ENCODE measurements at places on chromosomes 16 and 17. TPM values are rescaled to one million over a fixed set of nuclear protein-coding genes. Genes with fewer than 3 reads are reported as not detected.

The GAS2L2 gene
- total RNA-seq, result not detected

The SMTNL2 gene
- 39.3 TPM for total RNA-seq

The TMED6 gene
- total RNA-seq, result 2.4 TPM

The TMEM97 gene
- 342 TPM for total RNA-seq

The TNP2 gene
- total RNA-seq, result not detected

The KRTAP4-6 gene
- not detected for total RNA-seq

The CHST4 gene
- not detected for total RNA-seq

The TAT gene
- total RNA-seq, result not detected

The CBX2 gene
- 50.0 TPM for total RNA-seq

The PYY gene
- not detected for total RNA-seq

The MT1A gene
- 2.5 TPM for total RNA-seq

GRCh38 chr17:30557916-30558685, 80.9 kb downstream of the GOSR1 start:
- no peak for DNase-seq

GRCh38 chr17:63775420-63775819, 1.4 kb downstream of the DDX42 start:
- no peak for DNase-seq

GRCh38 chr17:81237591-81238489, 1.0 kb downstream of the TEPSIN start:
- DNase-seq, result no peak

DNA sequence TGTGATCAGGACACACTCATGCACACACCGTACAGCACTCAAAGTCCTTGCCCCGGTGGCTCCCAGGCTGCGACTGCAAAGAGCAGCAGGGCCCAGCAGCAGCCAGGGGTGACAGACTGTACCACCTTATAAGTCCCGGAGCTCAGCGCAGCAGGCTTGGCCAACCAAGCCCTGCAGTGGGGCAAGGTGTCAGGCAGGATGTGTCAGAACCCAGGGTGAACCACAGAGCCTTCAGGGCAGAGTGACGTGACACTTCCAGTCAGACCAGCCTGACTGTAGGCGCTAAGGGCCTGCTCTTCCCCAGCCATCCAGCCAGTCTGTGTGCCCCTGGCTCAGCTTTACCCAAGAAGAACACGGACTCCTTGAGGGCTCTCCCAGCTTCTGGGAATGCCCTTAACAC, 204.1 kb downstream of the COPRS start:
- DNase-seq, result no peak

DNA sequence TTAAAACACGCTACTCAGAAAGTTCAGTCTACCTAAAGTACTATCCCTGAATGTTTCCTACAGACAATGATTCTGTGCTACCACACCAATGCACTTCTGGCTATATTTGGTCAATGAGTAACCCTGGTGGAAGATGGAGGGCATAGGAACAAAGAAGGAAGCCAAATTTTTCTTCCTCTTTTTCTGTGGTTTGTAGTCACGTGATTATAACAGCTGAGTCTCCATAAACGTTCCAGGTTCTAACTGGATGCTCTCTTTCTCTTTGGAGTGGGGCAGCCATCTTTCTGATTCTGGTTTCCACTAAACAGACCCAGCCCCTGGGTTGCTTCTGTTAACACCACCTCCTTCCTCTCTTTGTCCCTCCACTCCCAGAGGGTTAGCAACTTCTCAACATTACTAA, 274.9 kb downstream of the CDH11 start:
- DNase-seq, result no peak

- no peak for DNase-seq
Observed at GRCh38 chr16:22092143-22092933, at the start of gene VWA3A. Gene VWA3A (plus strand): TSS chr16:22092541. CDS start chr16:22092638, 97 bp downstream.

- no peak for DNase-seq
Observed at GRCh38 chr16:68331879-68332410, 21.1 kb downstream of the PRMT7 start.

- DNase-seq, result no peak
Observed at GRCh38 chr16:19284207-19284606, 1.3 kb upstream of the CLEC19A start.

- DNase-seq, result peak; percentile 85
Observed at GRCh38 chr17:43669971-43670644, 8.4 kb upstream of the MEOX1 start.

GRCh38 chr17:75326226-75326848, 37.1 kb upstream of the SLC25A19 start:
- DNase-seq, result no peak

- DNase-seq, result no peak
Observed at GRCh38 chr17:77721846-77722160, 236.7 kb upstream of the TNRC6C start.

GRCh38 chr17:36131421-36131820, 27.8 kb downstream of the CCL4 start:
- DNase-seq, result no peak

DNA sequence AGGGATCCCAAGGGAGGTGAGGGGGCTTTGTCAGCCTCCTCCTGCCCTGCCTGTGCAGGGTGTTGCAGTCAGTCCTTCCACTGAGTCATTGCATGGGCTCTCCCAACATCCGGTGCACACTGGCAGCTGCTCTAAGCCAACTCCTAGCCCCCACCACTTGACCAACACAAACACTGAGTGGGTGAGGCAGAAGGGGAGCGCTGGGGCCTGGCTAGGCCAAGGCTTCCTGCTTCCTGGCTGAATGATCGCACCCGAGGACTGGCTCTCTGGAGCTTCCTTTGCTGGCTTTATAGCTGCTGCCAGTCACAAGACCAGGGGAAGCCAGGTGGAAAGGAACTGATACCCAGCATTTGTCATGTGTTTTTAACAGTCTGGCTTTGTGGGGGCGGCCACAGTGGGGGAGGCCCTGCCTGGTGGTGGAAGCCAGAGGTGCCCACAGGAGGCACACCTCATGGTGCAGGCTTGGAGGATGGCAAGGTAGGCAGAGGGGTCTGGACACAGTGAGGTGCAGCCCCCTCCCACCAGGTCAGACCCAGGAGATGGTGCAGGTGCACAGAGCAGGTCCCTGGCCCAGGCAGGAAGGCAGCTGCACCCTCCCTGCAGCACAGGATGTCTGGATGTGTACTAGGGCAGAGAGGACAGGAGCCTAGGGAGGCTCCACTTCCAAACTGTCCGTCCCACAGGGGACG, 6.8 kb downstream of the MPG start:
- no peak for DNase-seq

DNA sequence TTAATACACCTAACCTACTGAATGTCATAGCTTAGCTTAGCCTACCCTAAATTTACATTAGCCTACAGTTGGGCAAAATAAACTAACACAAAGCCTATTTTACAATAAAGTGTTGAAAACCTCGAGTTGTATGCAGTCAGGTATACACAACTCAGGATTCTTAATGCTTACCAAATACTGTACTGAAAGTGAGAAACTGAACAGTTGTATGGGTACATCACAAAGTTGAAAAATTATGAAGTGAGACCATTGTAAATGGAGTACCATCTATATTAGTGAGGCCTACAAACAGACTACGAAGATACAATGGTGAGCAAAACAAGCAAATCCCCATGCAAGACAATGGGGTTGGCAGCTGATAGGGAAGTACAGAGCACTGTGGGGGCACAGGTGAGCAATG, 79.7 kb downstream of the VAT1L start:
- no peak for DNase-seq

DNA sequence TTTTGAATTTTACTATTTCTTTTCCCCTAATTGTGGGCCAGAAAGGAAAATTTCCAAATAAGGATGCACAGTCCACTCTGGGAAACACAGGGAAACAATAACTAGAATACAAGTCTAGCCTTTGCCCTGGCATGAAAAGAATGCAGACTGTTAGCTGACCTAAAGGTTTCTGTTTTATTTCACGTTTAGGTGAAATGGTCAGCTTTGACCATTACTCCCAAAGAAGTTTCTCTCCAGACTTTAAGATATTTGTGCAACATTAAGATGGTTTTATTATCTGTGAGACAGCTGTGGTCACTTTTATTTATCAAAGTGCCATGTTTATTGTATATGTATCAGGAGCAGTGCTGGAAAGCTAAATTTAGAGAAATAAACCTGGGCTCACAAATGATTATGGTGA, 163.9 kb downstream of the SPECC1 start:
- no peak for DNase-seq

DNA sequence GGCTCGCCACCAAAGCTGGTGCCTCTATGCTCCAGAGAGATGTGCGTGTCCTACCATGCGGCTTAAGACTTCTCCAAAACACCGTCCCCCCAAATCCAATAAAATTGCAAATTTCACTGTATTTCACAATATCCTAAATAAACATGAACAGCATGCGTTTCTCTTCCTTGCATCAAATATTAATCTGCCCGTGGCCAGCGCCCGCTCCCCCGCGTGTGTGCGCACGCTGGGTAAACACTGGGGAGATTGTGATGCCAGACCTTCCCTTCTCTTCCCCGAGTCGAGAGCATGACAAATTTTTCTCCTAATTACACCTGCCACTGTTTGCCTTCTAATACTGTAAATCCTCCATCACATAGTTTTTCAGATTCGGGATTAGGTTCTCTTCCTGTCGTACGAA, 148.1 kb downstream of the MRM1 start:
- DNase-seq, result no peak

- no peak for DNase-seq
Observed at GRCh38 chr16:16030449-16030848, 81.0 kb downstream of the ABCC1 start.

- DNase-seq, result no peak
Observed at GRCh38 chr16:50567651-50568050, 19.5 kb downstream of the NKD1 start.

DNA sequence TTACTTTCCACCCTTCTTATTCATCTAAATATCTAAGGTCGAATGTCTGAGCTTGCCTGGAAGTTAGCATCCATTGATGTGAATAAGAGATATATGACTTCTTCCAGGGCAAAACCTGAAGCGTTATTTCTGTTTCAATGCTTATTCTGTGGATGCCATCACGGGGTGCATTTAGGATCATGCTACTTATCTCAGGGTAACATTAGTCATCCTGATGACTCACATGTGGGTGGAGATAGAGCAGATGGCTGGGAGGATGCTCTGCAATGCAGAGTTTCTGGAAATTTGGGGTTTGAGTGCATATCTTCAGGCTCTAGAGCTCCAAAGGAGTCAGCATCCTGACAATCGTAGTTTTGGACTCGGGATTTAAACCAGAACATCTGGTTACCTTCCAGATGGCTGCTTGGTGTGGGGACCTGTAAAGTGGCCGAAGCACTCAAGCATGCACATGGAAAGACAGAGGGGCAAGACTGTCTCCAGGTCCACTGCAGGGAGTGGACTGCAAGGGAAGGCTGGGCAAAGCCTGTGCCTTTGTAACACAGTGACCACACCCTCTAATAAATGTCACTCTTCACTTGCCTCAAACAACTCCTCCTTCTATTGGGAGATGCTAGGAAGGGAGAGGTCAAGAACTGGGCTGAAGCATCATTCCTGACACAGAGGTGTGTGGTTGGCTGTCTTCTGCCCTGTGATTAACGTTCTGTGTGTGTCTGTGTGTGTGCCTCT, 175.2 kb upstream of the SALL1 start:
- DNase-seq, result no peak

- DNase-seq, result no peak
Observed at GRCh38 chr16:65224471-65224870, 102.6 kb upstream of the CDH11 start.

DNA sequence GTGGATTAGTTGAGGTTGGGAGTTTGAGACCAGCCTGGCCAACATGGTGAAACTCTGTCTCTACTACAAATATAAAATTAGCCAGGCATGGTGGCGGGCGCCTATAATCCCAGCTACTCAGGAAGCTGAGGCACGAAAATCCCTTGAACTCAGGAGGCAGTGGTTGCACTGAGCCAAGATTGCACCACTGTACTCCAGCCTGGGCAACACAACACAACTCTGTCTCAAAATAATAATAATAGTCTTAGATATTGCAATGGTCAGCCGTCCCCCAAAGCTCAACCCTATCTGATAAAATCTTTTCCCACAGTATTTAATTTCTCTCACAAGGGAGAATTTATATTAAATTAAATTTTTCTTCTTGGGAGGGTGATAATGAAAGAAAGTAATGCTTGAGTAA, 169.6 kb downstream of the XYLT1 start:
- no peak for DNase-seq

GRCh38 chr17:82876149-82876548, 36.3 kb upstream of the ZNF750 start:
- peak; percentile 52 for DNase-seq

DNA sequence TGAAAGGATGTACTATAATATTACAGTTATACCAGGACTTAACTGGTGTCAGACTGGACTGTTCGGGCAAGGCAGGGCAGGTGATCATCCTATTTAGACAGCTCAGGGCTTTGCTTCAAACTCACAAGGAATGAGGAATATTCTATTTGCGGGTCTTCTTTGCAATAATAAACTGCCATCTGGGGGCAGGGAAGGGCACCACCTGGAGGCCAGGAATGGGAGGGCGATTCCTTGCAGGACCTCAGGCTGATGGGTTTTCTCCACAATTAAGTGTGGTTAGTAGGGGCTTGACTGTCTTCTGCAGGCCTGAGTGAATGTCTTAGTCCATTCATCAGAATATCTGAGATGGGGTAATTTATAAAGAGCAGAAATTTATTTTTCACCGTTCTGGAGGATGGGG, 424.1 kb downstream of the CA10 start:
- no peak for DNase-seq

DNA sequence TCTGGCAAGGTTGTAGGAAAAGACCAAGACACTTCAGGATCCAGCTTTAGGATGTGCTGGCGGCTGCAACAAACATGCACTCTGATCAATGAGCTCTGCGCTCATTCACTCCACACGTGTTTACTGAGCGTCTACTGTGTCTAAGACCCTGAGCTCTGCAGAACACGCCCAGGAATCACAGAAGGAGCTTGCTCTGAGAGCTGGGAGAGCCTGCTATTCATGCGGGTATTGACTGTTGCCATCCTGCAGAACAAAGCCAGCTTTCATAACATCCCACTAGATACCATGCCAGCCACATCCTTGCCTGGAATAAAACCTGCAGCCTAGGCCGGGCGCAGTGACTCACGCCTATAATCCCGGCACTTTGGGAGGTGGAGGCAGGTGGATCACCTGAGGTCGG, 44.1 kb downstream of the NXN start:
- DNase-seq, result no peak

- DNase-seq, result no peak
Observed at GRCh38 chr17:15957206-15957605, 12.3 kb downstream of the ADORA2B start.

Measured in Caco-2 (cell line).